CD4-positive, alpha-beta T cell treated with Interferon alpha-2 for 1 hour (primary cell): ENCODE measurements at places on chromosomes 12 and 14.

DNA sequence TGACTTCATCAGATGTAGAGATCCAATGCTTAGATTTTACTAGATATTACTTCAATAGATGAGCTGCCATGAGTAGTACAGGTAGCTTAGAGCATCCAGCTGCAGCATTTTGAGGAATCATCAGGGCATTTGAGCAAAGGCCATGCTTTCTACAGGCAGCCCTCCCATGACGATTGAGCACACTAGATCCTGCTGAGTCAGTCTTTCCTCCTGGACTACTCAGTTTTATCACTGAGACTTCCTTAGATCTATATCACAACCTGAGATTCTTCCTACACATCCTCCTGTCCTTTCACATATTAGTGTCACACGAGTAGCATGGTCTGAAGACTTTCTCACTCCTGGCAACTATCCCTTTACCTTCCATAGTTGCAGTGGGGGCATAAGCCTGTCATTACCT is 1401.8 kb downstream of the FSCB start:
- DNase-seq, result no peak

DNA sequence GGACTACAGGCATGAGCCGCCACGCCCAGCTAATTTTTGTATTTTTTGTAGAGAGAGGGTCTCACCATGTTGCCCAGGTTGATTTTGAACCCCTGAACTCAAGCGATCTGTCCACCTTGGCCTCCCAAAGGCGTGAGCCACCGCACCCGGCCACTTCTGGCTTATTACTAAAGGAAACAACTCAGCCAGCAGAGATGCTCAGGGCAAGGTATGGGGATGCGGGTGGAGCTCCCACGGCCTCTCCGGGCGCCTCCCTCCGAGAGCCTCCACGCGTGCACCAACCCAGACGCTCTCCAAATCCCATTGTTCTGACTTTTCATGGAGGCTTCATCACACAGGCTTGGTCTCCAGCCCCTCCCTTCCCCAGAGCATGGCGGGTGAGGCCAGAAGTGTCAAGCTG is 6.1 kb upstream of the GPR132 start:
- no peak for DNase-seq

- DNase-seq, result no peak
These were observed 133.8 kb upstream of the CLEC14A start for GRCh38 chr14:38389681-38390080.

DNA sequence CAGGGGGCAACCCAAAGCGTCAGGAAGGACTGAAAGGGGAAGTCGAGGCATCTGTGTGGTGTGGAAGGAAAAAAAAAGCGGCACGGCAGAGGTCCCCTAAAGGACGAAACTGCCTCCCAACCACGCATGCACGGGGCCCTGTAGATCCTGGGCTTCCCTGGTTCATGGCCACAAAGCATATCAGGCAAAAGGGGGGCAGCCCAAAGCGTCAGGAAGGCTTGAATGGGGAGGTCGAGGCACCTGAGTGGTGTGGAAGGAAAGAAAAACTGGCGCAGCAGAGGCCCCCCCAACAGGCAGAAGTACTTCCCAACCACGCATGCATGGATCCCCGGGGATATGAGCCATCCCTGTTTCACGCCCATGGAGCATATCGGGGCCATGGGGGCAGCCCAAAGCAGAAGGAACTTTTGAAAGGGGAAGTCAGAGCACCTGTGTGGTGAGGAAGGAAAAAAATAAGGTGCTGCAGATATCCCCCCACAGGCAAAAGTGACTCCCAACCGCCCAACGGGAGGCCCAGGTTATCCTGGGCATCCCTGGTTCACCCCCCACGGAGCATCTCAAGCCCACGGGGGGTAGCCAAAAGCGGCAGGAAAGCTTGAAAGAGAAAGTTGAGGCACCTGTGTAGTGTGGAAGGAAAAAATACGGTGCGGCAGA is 581.2 kb downstream of the ALG10 start:
- DNase-seq, result no peak

DNA sequence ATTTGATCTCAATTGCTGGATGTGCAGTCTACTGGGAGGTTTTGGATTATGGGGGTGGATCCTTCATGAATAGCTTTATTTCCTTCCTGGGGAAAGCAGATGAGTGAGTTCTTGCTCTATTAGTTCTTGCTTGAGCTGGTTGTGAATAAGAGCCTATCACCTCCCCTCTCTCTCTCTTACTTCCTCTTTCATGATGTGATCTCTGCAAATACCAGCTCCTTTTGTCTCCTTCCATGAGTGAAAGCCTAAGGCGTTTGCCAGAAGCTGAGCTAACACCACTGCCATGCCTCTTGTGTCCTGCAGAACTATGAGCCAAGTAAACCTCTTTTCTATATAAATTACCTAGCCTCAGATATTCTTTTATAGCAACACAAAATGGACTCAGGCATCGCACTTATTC is 302.7 kb downstream of the CCER1 start:
- DNase-seq, result no peak

- DNase-seq, result no peak
These were observed 83.9 kb downstream of the ADCK1 start for GRCh38 chr14:77883847-77884238.

DNA sequence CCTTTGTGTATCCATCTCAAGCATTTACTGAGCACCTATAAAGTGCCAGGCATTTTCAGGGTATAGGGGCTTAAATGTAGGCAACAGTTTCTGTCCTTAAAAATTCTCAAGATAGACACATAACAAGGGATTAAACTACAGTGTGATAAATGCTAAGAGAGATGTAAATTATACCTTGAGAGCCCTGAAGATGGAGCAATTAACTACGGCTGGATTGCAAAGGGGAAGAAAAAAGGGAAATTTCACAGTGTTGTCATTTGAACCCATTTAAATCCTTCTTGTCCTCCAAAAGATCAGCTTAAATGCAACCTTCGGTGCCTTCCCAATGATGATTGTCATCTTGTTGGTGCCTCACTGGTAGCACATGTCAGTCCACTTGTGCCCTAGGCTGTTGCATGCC is 11.5 kb upstream of the IL26 start:
- DNase-seq, result no peak

GRCh38 chr12:6535697-6535946 is 1.3 kb downstream of the GAPDH start:
- DNase-seq, result no peak

- no peak for DNase-seq
These were observed 11.3 kb downstream of the GARIN6 start for GRCh38 chr12:99658671-99659349.

- DNase-seq, result no peak
These were observed 9.1 kb upstream of the ERC1 start for GRCh38 chr12:981961-982360.

GRCh38 chr12:69240631-69240995 is 1.2 kb downstream of the CPSF6 start:
- peak; percentile 58 for DNase-seq

DNA sequence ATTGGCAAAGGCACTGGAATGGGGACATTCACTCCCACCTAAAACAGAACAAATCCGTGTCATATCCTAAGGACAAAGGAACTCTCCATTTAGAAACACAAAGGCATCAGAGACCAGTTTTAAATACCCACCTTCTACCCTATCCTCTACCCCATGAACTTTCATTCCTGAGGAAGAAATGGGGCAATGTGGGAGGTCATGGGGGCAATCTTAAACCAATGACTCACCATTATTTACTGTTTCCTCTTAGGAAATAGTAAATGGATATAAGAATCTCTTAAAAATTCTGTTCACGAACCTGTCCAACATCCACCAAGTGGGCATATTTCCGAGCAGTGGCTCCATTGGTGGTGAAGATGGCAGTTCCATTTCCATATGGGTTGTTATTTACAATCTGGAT is 19.4 kb downstream of the ALDH6A1 start:
- no peak for DNase-seq

GRCh38 chr14:87940382-87940781 is 52.6 kb downstream of the GALC start:
- no peak for DNase-seq

GRCh38 chr12:124053851-124054250 is 80.8 kb downstream of the ZNF664 start:
- no peak for DNase-seq

GRCh38 chr12:132006056-132006680 is 56.4 kb downstream of the EP400 start:
- no peak for DNase-seq

DNA sequence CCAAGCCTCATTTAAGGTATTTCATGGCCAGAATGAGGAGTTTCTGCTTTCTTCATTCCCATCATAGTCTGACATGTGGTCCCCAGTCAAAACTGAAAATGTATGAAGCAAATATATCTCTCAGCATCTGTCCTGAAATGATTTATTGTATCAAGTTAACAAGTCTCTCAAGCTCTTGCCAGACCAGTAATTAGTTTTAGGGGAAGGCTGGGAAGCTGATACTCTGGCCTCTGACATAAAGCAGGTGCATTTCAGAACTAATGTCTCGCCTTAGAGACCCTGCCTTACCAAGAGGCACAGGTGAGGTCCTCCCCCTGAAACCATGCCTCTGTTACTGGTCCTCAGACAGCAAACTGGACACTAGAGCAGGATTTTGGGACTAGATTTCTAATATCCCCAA is 266.5 kb downstream of the SLC15A4 start:
- no peak for DNase-seq

- DNase-seq, result no peak
These were observed 13.3 kb downstream of the PCNX1 start for GRCh38 chr14:70920608-70921007.

- no peak for DNase-seq
These were observed 74.9 kb downstream of the PDE3A start for GRCh38 chr12:20443255-20443654.

DNA sequence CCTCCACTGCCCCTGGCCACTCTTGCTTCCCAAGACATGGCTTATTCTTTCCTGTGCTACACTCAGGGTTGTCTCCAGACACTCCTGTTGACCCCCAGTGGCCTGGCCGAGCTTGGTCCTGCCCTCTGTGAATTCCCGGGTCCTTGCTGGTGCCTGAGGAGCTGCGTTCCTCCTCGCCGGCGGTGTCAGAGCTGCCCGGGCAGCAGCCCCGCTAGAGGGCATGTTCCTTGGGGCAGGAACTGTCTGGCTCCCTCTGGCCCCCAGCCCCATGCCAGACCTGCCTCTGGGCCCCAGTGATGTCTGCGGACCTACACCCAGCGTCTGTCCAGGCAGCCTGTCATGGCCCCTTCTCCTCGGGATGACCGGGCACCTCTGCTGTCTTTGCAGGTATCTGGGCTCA is 68.4 kb downstream of the AACS start:
- DNase-seq, result no peak

DNA sequence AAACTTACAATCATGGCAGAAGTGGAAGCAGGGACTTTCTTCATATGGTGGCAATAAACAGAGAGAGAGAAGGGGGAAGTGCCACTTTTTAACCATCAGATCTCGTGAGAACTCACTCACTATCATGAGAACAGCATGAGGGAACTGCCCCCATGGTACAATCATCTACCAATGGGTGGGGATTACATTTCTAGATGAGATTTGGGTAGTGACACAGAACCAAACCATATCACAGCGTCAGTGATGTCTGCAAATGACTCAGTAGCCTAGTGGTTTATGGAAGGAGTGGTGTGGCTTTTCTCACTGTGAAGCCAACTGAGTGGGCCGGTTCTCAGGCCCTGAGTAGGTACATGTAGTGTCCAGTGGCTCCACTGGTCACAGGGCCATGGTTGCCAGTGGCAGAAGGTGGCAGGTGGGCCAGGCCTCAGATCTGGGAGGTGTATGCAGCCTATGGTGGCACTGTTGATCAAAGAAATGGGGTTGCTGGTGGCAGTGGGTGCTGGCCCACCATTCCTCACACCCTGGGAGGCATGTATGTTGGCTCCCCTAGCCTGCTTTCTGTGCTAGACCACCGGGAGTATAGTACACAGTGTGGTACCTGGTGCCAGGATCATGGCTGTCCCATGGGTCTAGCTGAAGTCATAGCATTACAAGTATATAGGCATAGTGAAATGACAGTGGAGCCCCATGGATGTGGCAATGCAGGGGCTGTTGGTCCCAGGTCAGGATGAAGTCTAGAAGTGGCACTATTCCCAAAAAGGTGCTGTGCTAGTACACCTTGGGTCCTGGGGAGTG is 191.9 kb downstream of the NUBPL start:
- DNase-seq, result no peak

DNA sequence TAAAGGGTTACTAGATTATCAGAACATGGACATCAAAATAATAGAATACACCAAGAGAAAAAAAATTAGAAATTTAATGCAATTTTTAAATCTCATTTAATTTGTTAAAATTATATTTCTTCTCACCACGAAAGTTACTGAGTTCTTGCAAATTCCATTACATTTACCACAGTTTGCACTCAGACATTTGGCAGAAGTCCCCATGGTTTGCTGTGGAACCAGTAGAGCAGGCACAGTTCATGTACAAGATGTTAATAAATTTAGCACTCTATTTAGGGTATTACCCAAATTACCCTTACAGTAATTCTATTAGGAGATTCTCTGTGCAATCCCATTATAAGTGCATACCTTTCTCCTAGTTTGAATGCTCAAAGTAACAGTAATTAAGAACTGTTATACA is 9.7 kb downstream of the SCN8A start:
- DNase-seq, result no peak

DNA sequence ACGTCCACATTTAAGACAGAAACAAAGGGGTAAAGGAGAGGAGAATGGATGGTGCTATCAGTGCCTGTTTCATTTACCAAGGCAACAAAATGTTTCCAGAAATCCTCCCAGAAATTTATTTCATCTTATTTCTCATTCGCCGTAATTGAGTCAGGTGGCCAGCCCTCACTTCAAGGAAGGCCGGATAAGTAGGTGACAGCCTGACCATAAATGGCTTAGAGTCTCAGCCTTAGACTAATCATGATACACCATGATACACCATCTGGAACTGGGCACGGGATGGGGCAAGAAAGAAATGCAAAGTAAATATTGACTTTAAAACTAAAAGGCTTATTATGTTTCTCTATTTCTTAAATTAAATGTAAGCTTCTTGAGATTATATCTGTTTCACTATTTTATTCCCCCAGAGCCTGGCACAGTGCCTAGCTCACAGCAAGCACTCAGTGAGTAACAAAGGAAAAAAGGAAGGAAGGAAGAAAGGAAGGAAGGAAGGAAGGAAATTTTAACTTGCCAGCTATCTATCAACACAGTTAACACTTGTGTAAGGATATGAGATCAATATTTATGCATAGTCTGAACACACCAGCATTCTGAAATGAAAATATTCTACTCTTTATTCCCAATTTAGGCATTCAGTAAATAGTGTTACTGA is 106.1 kb upstream of the FSCB start:
- DNase-seq, result no peak
